NT2/D1 (cell line): ENCODE measurements at places on chromosomes 4 and X.

DNA sequence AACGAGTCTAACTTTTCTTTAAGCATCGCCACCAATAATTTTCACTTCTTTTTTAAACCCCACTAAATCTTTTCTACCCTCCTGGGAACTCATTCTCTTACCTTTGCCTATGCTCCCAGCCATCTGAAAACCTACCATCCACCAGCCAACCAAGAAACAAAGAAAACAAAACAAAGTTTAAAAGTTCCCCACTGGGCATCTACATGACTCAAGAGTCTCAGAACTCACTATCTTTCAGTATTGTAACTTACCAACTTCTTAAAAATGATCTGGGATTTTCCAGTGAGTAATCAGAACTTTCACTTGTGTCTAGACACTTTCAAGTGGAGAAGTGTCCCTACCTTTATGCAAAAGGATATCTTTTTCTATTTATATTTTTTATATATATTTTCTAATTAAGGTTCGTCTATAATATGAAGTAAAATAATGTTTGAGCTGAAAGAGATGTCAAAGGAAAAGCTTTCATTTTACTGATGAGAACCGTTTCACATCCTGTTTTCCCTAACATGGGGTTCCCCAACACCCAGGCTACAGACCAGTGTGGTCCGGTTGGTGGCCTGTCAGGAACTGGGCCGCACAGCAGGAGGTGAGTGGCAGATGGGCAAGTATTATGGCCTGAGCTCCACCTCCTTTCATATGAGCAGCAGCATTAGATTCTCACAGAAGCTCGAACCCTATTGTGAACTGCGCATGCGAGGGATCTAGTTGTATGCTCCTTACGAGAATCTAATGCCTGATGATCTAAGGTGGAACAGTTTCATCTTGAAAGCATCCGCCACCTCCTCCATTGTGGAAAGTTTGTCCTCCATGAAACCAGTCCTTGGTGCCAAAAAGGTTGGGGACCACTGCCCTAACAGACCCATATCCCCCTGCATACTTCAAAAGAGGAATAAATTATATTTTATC lies 9.8 kb upstream of the TIGD2 start:
- DNase-seq, result no peak

DNA sequence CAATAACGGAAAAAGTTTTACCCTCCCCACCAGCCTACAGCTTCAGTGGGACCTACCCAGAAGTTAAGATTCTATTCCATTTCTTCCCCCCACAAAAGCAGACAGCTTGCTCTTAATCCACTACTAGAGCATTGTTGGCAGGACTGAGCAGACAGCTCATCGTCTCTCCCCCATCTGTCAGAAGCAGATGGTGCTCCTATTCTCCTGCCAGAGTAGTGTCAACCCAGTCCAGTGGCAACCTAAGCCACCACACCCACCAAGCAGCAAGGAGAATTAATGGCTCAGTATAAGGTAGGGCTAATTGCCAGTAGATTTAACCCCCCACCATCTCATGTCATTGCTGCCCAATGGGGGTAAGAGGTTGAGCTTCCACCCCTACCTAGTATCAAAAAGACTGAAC lies 62.0 kb downstream of the AWAT2 start:
- DNase-seq, result no peak

DNA sequence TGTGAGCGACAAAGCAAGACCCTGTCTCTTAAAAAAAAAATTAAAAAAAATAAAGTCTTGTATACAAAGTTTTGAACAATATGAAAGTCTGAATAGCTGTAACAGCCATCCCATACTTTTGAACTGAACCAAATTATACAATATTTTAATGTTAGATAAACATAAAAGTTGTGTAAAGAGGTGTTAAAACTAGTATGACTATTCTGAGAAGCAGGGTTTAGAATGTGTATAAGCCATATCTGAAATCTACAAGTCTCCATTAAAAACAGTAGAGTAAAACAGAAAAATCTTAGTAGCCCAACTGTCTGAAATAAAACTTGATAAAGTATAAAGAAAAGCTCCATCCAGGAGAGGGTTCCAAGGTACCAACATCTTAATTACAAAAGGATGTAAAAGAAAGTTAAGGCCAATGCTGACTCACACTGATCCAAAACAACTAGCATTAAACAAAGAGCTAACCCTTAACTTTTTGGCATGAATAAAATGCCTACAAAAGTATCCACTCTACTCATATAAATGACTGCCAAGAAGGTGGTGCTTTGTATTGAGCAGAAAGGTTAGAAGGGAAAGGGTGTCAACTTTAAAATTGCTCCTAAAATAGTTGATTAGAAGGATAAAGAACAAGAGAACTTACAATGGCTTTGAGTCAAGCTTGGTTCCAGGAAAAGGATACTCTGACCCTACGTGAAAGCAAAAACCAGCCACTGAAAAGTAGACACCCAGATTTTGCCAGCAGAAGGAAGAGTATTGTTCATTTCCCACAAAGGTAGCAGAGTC lies 18.5 kb downstream of the CNOT6L start:
- no peak for DNase-seq

DNA sequence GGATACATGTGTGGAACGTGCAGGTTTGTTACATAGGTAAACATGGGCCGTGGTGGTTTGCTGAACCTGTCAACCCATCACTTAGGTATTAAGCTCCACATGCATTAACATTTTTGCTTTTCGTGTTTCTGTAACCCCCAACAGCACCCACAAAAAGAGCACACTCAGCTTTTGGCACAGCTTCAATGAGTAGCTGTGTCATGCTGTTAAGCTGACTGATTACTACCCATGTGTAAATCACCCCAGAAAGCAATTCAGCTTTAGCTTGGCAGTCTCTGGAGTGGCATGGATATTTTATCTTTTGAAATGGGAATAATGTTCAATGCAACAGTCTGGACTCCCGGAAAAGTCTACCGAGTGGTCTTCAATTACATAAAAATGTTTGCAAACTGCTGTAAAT lies 734.3 kb downstream of the STIM2 start:
- no peak for DNase-seq

DNA sequence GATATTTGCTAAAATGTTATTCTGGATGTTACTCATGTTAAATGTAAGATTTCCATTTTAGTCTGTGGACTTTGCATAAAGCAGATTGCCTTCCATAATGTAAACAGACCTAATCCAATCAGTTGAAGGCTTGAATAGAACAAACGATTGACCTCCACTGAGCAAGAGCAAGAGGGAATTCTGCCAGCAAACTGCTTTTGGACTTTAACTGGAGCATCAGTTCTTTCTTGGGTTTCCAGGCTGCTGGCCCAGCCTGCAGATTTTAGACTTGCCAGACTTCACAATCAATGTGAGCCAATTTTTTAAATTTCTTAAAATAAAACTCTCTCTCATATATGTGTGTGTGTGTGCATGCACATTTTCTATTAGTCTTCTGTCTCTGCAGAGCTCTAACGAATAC lies 1248.8 kb downstream of the ADGRL3 start:
- DNase-seq, result no peak

GRCh38 chr4:141140391-141141200 lies 7.3 kb upstream of the RNF150 start:
- DNase-seq, result no peak

DNA sequence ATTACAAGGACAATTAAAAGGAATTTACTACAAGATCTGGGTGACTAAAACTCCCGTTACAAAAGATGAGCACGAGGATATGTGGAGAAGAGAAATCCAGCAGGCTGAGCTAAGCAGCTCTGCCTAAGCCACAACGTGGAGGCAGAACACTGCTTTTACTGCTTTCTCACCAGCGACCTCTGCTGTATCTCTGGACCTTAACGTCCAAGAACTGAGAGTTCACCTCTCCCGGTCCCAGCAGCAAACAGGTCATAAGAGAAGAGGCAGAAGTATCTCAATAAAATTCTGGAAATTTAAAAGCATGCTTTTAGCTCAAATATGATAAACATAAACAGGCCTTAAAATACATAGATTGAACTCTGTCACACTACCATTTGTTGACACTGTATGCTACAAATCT lies 81.0 kb downstream of the ADGRA3 start:
- DNase-seq, result peak; percentile 58

- DNase-seq, result no peak
Observed at GRCh38 chr4:125229596-125230058, 85.1 kb upstream of the FAT4 start.

- DNase-seq, result no peak
Observed at GRCh38 chr4:111991797-111992196, 153.5 kb upstream of the FAM241A start.

DNA sequence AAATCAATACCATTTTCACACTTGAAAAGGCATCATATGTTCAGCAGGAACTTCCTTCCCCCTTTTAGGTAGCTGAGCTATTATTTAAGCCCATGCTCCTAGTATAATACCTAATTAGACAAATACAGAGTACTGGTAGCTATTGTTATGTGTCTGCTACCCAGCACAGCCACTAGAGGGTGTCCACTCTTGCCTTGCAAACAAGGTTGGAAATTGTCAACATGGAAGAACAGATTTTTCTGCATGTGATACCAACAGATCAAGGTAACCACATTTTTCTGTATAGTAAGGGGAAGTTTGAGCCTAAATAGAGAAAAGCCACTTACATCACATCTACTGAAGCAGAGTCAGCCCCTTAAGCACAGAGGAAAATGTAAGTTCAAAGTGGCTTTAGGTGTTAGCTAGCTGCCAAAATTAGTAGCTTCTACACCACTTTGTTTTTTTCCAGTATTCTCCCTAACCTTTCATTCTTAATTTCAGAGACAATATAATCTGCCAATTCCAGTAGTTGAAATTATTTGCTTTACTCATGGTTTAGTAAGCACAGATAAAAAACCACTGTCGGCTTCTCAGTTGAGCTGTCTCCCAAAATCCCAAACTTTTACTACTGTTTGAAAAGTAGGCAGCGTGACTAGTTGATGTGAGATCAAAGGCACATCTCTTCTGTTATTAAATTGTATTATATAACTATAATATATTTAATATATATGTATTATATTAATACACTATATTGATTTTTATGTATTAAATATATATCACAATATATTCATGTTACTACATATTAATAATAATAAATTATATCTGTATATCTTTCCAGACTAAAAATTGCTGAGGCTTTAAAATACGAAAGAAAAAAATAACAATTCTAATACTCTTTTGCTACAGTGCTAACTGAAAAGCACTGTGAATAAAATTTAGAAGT lies 38.2 kb downstream of the EDNRA start:
- DNase-seq, result peak; percentile 27

DNA sequence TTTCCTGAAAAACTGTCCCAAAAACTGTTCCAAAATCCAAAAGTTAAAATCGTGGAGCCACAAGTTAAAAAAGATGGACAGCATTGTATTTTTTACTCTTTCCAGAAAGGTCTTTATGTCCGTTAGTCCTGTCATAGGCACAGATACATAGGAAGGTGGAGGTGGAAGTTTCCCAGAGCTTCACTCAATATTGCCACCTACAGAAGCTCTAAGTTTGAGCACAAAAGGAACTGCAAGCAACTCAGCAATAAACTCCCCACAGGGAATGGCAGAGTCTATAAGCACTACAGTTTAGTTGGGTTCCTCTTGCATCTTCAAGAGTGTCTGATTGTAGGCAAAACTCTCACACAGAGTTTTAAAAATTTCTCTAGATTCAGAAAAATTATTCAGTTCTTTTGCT lies 22.0 kb upstream of the UGT2B4 start:
- DNase-seq, result no peak

- DNase-seq, result no peak
Observed at GRCh38 chr4:169060391-169061091, 50.5 kb upstream of the CBR4 start.

DNA sequence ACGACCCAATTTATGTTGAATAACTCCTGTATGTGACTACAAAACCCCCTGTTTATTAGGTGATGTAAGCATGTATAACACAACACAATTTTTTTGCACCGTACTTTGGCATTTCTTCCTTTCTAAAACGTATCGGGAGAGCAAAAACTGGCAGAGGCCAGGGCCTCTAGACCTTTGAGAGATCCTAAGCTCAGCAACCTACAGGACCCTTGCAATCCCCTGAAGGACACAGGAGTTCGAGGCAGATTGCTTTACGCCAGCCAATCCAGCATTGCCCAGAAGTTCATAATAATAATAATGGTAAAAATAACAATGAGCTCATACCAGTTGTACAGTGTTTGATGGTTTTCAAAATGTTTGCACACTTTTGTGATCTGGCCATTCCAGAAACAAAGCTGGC lies 7.7 kb downstream of the NKX3-2 start:
- DNase-seq, result no peak

- DNase-seq, result no peak
Observed at GRCh38 chrX:134737721-134738369, 79.6 kb upstream of the PLAC1 start.

- no peak for DNase-seq
Observed at GRCh38 chrX:123600181-123600580, 132.7 kb downstream of the THOC2 start.
